ENCODE measurements at places on chromosomes 12 and 14. TPM values are rescaled to one million over a fixed set of nuclear protein-coding genes. Genes with fewer than 3 reads are reported as not detected.

DNA sequence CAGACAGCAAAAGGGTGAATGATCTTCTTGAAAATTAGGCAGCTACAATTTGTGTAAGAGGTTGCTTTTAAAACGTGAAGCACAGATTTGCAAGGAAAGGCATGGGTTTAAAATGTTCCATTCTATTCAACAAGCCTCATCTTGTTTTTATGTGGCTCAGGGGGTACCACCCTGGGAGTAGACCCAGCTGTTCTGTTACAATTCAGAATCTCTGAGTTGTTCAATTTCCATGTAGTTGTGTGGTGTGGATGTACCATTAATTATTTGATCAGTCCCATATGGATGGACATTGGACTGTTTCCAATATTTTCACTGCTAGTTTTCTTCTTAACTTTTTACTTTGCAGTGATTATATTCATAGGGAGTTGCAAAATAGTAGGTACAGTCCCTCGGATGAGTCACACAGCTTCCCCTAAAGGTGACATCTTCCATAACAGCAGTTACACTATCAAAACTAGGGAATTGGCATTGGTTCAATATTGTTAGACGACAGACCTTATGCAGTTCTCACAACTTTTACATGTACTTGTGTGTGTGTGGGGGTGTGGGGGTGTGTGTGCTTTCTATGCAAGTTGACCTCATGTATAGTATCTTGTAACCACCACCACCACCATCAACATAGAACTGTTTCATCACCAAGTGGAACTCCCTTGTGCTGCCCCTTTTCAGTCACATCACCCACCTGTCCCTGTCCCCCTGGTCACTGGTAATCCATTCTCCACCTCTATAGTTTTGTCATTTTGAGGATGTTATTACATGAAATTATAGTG lies 59.0 kb upstream of the CAPRIN2 start:
- no peak for DNase-seq
- H3K27me3 ChIP-seq, result no peaks in the 10 kb centered on the region
- H3K4me3 ChIP-seq, result no peak overlapping the region
- H3K36me3 ChIP-seq, result no peaks in the 10 kb centered on the region

DNA sequence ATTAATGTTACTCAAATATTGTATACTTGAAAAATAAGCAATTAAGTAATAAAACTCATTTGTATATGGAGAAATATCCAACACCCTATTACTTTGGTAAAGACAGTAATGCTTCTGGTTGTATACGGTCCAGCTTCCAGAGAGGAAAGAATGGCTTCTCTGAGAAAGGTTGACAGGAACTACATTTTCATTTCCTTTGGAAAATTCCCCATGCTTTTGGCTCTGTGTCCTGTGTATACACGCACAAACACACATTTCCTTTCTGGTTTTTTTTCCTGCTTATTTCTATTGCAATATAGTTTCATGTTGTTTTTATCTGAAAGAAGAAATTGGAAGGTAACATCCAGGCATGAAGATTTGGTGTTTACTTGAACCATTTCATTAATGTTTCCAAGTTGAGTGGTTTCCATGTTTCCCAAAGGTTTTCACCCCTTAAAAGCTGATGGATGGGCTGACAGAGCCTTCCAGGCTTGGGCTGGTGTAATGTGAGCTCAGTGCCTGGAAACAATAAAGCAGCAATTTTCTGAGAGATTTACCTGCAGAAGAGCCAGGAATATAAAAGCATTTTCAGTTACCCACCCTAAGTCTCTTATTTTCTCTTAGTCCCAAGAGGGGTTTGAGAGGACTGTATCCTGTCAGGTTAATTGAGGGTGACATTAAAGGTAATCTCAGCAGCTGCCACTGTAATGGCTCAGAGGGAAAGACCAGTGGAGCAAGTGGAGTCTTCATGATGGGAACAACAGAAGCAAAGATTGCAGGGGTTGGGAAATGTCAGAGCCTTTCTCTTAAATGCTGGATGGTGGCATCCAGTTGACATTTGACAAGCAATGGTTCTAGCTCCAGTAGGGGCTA lies 33.4 kb upstream of the TMTC1 start:
- H3K36me3 ChIP-seq, result no peaks in the 10 kb centered on the region
- no peak overlapping the region for H3K4me3 ChIP-seq
- H3K27me3 ChIP-seq, result no peaks in the 10 kb centered on the region
- H3K4me1 ChIP-seq, result no peaks in the 10 kb centered on the region
- DNase-seq, result no peak

DNA sequence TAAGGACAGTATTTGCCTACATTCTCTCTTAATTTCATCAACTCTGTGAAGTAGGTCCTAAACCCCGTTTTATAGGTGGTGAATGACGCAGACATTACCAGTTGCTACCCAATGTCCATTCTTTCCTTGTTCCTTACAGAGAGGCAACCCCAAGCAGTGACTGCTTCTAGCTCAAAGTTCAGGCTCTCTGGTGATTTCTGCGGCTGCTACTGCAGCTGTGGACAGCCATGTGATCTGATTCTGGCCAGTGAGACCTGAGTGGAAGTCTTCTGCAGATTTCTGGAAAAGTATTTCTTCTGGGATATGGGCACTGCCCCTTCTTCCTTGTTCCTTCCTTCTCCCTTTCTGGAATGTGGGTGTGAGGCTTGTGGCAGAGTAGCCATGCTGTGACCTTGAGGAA lies 82.9 kb downstream of the ARF6 start:
- DNase-seq, result no peak
- no peaks in the 10 kb centered on the region for H3K36me3 ChIP-seq
- H3K27ac ChIP-seq, result no peak overlapping the region
- H3K27me3 ChIP-seq, result no peaks in the 10 kb centered on the region
- no peak overlapping the region for H3K4me3 ChIP-seq

The IRAK3 gene
- 0.89 TPM for total RNA-seq

DNA sequence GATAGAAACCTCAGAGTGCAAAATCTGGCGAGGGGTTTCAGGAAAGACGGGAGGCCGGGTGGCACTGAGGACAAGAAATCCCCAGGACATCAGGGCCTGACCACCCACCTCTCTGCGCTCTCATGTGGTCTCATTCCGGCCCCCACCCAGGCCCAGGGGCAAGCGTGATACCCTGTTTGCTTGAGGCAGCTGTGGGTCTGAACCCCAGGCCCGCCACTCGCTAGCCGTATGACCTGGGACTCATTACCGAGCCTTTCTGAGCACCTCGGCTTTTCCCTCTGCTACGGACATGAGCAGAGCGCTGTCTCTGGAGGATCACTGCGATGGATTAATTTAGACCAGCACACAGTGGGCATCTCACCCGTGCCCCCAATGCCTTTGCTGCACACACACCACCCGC lies 25.5 kb upstream of the BCDIN3D start:
- peaks cover 9% of the 10 kb centered on the region for H3K4me1 ChIP-seq
- no peak overlapping the region for H3K27ac ChIP-seq
- H3K4me3 ChIP-seq, result no peak overlapping the region
- H3K36me3 ChIP-seq, result no peaks in the 10 kb centered on the region
- no peak for DNase-seq
- H3K27me3 ChIP-seq, result peaks cover 10% of the 10 kb centered on the region

GRCh38 chr12:124910561-124911478 lies 3.6 kb downstream of the UBC start:
- peak overlapping the region; percentile 13 for H3K4me3 ChIP-seq
- no peaks in the 10 kb centered on the region for H3K27me3 ChIP-seq
- no peak for DNase-seq
- peaks cover 38% of the 10 kb centered on the region for H3K36me3 ChIP-seq
- H3K4me1 ChIP-seq, result peaks cover 50% of the 10 kb centered on the region

GRCh38 chr12:126389220-126389841 lies 1324.1 kb downstream of the AACS start:
- H3K27ac ChIP-seq, result no peak overlapping the region
- H3K4me1 ChIP-seq, result no peaks in the 10 kb centered on the region
- no peak overlapping the region for H3K4me3 ChIP-seq
- DNase-seq, result no peak
- H3K36me3 ChIP-seq, result peaks cover 61% of the 10 kb centered on the region
- H3K27me3 ChIP-seq, result peaks cover 8% of the 10 kb centered on the region

DNA sequence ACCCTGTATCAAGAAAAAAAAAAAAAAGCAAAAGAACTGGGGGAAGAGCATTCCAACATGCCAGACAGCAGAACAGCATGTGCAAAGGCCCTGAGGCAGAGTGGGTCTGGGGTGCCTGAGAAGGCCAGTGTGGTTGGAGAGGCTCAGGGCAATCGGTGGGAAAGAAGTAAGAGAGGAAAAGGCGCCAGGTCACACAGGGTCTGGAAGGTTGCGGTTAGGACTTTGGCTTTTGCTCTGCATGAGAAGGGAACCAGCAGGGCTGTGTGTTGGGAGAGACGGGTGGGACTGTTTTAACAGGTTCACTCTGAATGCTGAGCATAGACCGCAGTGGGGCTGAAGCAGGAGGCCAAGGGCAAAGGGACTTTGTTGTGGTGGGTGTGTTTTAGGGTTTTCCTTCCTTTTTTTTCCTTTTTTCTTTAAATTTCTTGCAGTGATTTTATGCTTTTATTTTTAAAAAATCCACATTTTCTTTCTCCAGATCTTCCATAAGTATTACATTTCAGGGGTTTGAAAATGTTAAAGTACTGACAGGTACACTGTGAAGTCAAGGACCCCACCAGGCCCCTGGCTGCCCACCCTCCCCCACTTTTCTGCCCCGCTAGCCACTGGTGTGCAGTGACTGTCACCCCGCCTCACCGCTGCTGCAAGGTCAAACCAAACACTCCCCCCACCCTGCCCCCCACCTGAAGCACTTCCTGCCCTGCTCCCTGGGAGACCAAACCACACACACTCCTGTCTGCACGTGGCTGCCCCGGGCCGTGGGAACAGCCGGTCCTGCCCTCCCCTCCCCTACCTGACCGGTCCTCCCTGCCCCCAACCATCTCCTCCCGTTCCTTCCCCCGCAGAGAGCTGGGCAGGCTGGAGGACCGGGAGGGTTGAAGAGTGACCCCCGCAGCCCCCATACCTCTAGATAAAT lies 30.0 kb downstream of the DTX1 start:
- H3K27ac ChIP-seq, result no peak overlapping the region
- H3K36me3 ChIP-seq, result no peaks in the 10 kb centered on the region
- H3K4me1 ChIP-seq, result peaks cover 21% of the 10 kb centered on the region

GRCh38 chr14:34222867-34223266 lies 239.2 kb downstream of the SPTSSA start:
- peaks cover 6% of the 10 kb centered on the region for H3K27me3 ChIP-seq
- no peak overlapping the region for H3K27ac ChIP-seq
- no peak overlapping the region for H3K4me3 ChIP-seq
- H3K36me3 ChIP-seq, result no peaks in the 10 kb centered on the region

DNA sequence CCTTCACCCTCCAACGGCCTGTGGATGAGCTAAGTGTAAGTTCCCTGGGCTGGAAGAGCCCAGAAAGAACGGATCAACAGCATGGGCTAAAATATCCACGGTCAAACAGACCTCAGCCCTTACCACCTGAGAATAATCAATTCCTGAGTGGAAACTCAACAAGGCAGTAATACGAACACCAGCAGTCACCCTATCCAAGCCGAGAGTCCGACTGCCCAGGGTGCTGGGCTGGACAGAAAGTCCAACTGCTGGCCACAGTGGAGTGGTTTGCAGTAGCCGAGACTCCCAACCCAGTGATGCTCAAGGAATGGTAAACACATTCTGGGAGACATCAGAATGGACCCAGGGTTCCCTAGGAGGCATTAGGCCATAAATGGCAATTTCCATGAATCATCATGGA lies 36.8 kb downstream of the ANO2 start:
- peaks cover 8% of the 10 kb centered on the region for H3K4me1 ChIP-seq
- no peak overlapping the region for H3K4me3 ChIP-seq
- H3K27me3 ChIP-seq, result no peaks in the 10 kb centered on the region
- H3K36me3 ChIP-seq, result no peaks in the 10 kb centered on the region
- no peak overlapping the region for H3K27ac ChIP-seq

GRCh38 chr14:22320362-22320750 lies 268.7 kb downstream of the DAD1 start:
- no peak overlapping the region for H3K27ac ChIP-seq
- H3K27me3 ChIP-seq, result no peaks in the 10 kb centered on the region
- no peak for DNase-seq
- no peak overlapping the region for H3K4me3 ChIP-seq
- H3K4me1 ChIP-seq, result peaks cover 3% of the 10 kb centered on the region
- H3K36me3 ChIP-seq, result no peaks in the 10 kb centered on the region

The CLEC6A gene
- 0.11 TPM for total RNA-seq

GRCh38 chr12:113582521-113583218 lies 111.0 kb upstream of the LHX5 start:
- no peak for DNase-seq
- peaks cover 5% of the 10 kb centered on the region for H3K27me3 ChIP-seq
- H3K27ac ChIP-seq, result no peak overlapping the region
- H3K4me3 ChIP-seq, result no peak overlapping the region

DNA sequence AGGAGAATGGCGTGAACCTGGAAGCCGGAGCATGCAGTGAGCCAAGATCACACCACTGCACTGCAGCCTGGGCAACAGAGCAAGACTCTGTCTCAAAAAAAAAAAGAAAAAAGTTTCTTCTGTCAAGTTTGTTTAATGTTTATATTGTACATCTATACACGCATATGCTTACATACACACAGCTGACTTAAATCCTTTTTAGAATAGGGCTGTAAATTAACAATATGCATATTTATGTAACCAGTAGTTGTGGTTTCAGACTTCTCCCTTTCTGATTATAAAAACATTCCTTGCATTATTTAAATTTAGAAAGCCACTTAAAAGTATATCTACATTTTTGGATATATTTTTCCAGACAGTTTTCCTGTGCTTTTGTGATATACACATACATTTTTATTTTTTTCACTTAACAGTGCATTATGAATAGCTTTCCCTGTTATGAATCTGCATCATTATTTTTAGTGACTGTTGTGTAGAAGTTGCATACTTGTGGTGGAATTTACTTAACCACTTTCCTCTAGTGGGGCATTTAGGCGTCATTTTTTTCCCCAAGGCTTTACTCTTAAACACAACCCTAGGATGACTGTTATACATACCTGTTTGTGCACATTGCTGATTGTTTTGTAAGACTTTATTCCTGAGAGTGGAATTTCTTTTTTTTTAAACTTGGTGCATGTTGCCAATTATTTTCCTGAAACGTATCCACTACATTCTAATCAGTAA lies 29.4 kb downstream of the POLR3B start:
- DNase-seq, result no peak
- H3K27ac ChIP-seq, result no peak overlapping the region
- H3K36me3 ChIP-seq, result peaks cover 14% of the 10 kb centered on the region
- H3K4me3 ChIP-seq, result no peak overlapping the region
- H3K27me3 ChIP-seq, result no peaks in the 10 kb centered on the region
- peaks cover 7% of the 10 kb centered on the region for H3K4me1 ChIP-seq

The DLK1 gene
- total RNA-seq, result 3.0 TPM

The IL23A gene
- total RNA-seq, result 2.9 TPM

GRCh38 chr12:115763376-115763775 lies 514.1 kb downstream of the MED13L start:
- no peak overlapping the region for H3K4me3 ChIP-seq
- no peak overlapping the region for H3K27ac ChIP-seq

- no peaks in the 10 kb centered on the region for H3K27me3 ChIP-seq
- peaks cover 13% of the 10 kb centered on the region for H3K4me1 ChIP-seq
- no peak overlapping the region for H3K4me3 ChIP-seq
Measured at GRCh38 chr12:70822412-70822811, 98.1 kb downstream of the PTPRR start.

GRCh38 chr12:105740970-105741725 lies 397.6 kb downstream of the NUAK1 start:
- peaks cover 21% of the 10 kb centered on the region for H3K27me3 ChIP-seq
- no peak overlapping the region for H3K27ac ChIP-seq
- peaks cover 45% of the 10 kb centered on the region for H3K4me1 ChIP-seq
- no peaks in the 10 kb centered on the region for H3K36me3 ChIP-seq
- DNase-seq, result no peak
- H3K4me3 ChIP-seq, result no peak overlapping the region

The FBXW8 gene
- total RNA-seq, result 15.6 TPM
